ENCODE measurements at places on chromosomes 4 and X.
A peak's percentile ranks its signal among the peaks of the same experiment; 100 is the strongest.

DNA sequence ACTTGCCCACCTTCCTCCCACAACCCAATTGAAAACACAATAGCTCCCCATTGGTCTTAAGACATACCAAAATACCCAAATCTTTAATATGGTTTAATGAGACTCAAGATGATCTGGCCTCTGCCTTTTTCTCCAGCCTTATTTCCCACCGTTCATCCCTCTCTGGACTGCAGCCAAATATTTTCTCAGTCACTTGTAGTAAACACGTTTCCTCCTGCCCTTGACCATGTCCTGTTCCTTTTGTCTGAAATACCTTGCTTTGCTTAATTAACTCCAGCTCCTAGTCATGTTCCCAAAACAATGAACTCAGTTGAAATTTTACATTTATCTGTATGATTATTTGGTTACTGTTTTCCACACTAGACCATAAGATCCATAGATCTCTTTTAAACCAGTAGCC is 8.4 kb upstream of the NUP54 start:
- no peak for DNase-seq

DNA sequence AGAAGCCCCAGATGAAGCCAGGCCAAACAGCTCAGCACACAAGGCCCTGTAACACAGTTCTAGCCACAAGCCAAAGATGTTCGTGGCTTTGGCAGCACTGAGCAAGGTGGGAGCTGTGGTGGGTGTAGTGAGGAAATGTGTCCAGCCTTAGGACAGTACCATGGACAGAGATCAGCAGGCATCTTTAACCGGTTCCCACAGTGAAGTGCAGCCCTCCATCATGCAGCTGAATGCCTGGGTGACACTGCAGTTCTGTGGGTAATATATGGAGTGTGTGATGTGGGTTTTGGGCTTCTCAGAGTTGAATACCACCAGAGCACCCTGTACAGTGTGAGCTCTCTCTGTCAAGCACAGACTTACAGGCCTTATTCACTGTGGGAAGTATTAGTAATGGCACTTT is 6.0 kb upstream of the NEXMIF start:
- no peak for DNase-seq

DNA sequence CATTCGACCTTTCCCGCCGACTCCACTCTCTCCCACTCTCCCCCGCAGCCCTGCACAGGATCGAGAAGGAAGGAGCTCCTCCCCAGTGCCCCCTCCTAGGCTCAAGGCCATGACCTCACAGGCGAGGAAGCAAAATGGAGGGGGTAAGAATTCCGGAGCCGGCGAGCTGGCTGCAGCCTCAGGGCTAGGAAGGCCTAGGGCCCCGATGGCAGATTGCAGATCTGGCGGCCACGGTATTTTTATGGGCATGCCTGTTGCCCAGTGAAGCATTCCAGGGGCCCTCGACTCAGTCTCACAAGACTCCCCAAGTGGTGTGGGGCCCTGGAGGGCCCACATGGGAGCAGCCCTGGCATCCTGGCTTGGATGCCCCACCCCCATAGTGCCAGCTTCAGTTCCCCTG is 942 bp upstream of the L1CAM start:
- no peak for DNase-seq

DNA sequence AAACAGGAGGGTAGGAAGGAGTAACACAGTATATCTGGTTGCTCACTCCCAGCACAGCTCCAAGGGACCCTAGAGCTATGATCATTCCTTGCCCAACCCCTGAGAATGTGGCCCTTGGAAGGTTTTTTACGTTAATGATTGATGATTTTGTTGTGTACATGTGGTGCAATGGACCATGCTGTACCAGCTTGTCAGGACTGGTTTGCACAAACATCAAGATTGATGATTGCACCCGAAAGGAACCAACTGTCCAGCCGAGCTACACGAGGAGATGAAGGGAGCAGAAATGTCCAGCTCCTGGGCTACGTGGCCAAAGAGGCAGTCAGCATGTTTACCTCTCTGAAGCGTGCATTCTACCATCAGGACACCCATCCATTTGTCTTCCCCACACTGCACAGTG is 83.2 kb upstream of the USP9X start:
- no peak for DNase-seq

DNA sequence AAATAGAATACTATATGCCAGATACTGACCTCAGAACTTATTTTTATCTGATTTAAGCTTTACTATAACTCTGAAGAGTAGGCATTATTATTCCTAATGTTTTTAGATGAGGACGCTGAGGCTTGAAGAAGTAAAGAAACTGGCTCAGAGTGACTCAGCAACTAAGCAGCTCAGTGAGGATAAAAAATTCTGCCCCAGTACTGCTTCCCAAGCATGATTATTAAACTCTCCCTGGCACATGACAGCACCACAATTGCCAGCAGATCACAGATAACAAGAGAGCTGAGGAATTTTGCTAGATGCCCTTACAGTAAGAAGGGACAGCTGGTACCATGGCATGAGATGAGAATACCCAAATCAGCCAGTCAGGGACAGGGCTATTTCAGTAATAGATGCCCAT is 219.4 kb downstream of the NKX6-1 start:
- DNase-seq = no peak

GRCh38 chr4:180190382-180190781 is 2052.8 kb upstream of the TENM3 start:
- DNase-seq = no peak

GRCh38 chrX:135273162-135273561 is 21.3 kb downstream of the ETDA start:
- DNase-seq = no peak

DNA sequence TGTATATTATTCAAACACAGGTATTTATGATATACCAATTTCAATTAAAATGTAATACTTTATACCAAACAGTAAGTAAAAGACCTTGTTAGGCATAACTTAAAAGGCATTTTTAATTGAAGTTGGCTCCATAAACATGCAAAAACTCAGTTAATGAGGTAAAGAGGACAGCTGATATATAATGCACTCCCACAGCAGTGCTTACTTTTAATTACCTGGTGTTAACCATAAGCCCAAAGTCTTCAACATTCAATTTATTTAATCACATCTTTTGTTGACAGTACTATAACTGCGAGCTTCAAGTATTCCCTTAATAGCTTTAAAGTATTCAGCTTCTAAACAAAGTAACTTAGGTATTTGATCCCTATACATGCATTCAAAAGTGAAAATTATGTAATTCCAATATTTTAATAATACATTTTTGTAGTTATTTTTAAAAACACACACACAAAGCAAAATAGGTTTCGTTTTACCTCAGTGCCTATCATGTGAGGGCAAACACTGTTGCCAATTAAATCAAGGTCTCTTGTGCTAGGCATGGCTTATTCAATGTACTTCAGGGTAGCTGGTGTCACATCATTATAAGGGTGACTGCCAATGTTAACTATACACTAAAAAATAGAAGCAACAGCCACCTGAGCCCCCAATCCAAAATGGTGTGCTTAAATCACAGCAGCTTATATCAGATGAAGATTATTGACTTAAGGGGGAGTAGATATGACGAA is 197.1 kb downstream of the LRBA start:
- no peak for DNase-seq

GRCh38 chr4:42489095-42489494 is 91.8 kb downstream of the SHISA3 start:
- no peak for DNase-seq

- no peak for DNase-seq
These were observed 54.9 kb downstream of the WDR19 start for GRCh38 chr4:39237179-39237578.

- DNase-seq = no peak
These were observed 161.2 kb upstream of the AGTR2 start for GRCh38 chrX:116009346-116009745.

DNA sequence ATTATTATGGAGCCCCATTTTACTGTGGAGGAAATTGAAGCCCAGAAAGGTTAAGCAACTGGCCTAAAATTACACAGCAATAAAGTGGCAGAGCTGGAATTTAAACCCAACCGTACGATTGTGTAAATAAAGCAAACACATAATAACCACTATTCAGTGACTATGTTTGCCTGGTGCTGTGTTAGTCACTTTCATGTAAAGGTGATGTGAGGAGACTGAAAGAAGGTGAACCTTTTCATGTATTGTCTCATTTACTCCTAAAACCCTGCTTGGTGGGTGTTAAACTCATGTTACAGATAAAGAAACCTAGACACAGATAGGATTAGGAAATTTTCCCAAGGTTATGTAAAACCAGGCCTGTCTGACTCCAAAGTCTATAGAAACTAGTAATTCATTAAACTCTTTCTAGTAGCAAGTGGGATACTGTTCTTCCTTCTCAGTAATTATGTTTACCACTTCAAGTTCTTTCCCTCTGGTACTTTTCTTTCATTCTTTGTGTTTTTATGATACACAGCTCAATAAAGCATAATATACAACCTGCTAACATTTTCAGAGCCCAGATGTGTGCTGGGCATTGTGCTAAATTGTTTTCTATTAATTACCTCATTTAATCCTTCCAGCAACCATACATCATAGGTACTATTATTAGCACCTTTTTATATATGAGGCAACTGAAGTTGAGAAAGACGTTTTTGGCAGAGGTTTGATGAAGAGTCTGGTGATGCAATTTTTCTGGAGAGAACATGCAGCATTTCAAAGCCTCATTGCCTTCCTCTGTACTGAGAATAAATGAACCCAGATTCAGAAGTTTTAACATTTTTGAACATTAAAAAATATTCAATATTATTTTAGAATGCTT is 202.7 kb downstream of the SPRY1 start:
- no peak for DNase-seq

GRCh38 chr4:85676050-85676425 is 201.1 kb downstream of the ARHGAP24 start:
- no peak for DNase-seq

GRCh38 chr4:156512622-156513021 is 459.0 kb downstream of the PDGFC start:
- DNase-seq = no peak

- no peak for DNase-seq
These were observed 59.4 kb upstream of the MSN start for GRCh38 chrX:65608026-65608425.

DNA sequence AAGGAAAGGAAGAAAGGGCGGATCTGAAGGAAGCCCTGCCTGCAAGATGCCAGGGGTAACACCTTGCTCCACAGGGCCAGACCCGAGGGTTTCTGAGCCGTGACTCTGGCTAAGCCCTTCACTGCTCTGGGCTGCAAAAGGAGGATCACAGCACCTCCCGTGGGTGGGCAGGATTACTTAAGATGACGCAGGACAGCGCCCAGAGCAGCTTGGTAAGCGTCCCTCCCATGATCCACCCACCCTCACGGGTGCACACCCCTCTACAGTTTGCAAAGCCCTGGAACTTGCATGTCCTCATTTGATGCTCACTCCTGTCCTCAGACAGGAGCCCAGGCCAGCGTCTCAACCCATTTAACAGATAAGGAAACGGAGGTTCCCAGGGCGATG is 64.9 kb downstream of the CRMP1 start:
- DNase-seq = no peak

DNA sequence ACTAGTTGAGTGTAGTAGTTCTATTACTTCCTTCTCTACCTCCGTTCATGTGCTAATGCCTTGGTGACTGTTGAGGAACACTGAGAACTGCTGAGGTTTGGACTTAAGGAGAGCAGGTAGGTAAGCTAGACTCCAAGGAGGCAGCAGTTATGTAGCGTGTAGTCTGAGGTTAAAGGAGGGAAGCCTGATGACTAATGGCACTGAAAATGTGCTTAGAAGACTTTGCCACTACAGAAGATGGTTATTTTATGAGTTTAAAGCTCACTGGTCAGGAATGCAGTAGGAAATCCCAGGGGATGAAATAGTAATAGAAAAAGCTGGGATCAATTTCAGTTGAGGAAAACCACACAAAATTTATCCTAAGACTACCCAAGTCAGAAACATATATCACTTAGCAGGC is 1077.3 kb downstream of the RAPGEF2 start:
- no peak for DNase-seq

- DNase-seq = no peak
These were observed 116.4 kb downstream of the C4orf51 start for GRCh38 chr4:145796346-145796745.

DNA sequence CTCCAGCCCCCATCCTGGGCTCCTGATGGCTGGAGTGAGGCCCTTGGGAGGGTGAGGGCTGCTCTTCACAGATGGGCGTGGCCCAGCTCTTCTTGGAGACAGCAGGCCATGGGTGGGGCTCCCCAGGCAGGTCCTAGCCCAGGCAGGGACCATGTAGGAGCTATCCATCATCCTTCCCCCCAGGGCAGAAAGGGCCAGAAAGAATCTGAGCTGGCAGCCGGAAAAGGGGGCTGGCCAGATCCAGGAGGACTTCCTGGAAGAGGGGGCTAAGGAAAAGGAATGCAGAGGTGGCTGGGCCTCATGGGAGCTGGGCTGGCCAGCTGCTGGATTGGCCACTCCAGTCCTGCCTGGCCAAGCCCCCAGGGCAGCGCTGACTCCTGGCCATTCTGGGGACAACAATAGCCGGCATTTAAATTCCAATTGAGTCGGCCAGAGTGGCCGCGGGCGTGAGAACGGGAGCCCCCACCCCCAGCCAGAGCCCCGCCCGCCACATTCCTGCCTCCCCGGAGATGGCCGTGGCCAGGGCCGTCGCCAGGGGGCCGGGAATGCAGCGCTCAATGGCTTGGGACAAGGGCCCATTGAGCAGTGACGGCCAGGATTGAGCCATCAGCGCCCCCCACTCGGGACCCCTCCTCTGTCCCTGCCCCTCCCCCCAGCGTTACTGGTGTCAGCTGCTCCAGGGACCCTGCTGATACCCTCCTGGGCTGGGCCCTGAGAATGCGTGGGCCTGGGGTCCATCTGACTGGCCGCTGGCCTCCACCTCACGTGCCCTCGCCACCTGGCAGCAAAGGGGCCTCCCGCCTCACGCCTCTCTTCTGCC is 15.1 kb upstream of the FGFR3 start:
- no peak for DNase-seq

- peak; percentile 82 for DNase-seq
These were observed 2.2 kb downstream of the MAMLD1 start for GRCh38 chrX:150365051-150365989.

DNA sequence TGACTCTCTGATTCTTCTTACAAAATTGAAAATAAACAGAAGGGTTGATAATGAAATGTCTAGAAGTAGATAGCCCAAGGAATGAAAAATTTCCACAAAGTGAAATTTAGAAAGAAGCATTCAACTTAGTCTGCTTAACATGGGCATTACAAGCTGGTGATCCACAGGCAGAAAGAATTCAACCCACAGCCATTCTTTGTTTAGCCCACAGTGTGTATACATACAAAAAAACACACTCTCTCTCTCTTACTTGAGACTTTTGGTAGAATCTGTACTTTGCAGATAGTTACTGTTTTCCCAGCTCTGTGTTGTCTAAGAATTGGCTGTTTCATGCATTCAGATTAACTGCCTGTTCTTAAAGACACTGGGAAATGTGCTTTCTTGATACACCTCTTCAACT is 159.8 kb downstream of the SLC4A4 start:
- no peak for DNase-seq
